ENCODE measurements at places on chromosomes 6 and 20. TPM values are rescaled to one million over a fixed set of nuclear protein-coding genes. Genes with fewer than 3 reads are reported as not detected.

The SMOC2 gene
- total RNA-seq, result not detected

The TRERF1 gene
- 14.5 TPM for total RNA-seq

The MATN4 gene
- total RNA-seq, result 0.48 TPM

The SH3BGRL2 gene
- 0.43 TPM for total RNA-seq

GRCh38 chr6:166308033-166308768, at the start of gene PRR18:
TSS of gene PRR18 (minus strand) at chr6:166308392. CDS start at chr6:166308142, 250 bp downstream.
- DNase-seq, result peak; percentile 34

DNA sequence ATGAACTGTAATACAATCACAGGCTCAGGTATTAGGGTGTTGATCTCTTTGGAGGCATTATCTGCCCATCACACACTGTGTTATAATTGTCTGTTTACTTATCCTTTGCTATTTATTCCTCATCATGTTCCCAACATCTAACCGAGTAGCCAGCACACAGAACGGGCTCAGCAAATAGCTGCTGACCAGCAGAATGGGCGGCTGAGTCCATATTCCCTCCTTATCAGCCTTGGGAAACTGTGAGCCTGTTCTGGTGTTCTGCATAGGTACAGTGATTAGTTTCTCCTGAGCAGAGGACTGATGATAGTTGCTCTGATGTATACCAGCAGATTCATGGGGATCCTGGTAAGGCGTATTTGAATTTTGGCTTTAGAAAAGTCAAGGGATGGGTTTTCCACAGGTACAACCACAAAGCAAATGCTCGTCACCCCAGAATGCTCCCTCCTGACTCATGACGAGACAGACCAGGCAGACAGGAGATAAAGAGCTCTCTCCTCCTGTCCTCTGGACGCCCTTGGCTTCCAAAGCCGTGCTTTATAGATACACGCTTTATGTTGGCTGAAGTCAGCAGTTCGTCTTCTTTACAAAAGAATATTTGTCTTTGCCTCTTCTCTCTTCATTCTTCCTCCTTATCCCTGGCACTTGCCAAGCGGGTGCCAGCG, 166.7 kb downstream of the TTLL2 start:
- no peak for DNase-seq

- DNase-seq, result no peak
Measured at GRCh38 chr6:109306733-109307132, 75.5 kb downstream of the CD164 start.

DNA sequence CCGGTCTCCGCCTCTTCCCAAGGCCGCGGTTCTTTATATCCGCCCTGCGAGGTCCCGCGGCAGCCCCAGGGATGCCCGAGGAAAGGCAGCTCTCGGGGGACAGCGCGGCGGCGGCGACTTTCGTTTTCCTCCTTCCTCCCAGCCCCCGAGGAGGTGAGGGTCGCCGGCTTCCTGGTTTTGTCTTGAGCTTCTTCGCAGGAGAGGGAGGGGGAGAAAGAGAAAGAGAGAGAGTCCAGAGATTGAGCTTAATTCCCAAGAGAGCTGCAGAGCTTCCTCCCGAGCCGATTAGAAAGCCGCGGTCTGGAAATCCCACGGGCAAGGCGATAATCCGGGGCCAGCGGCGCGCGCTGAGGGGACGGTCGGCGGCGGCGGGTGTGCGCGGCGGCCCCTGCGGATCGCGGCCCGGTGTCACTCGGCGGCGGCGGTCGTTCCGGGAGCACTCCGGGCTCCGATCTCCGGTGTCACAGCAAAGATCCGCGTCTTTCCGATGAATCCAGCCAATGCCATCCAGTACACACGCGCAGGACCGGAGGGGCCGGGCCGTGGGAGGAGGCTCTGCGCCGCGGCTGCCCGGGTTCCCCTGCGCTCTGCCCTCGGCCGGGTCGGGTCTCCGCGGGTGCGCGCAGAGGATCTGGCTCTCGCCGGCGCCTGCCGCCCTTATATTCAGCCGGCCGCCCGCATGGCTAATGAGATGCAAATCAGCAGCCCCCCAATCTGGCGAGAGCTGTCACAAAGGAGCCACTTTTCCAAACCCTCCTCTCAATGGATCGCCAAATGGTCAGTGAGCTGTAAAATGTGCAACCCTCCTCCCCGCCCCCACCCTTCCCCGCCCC, at the start of gene DLL1:
DLL1 (minus strand) TSS at position 783 of the 833 bp plus-strand sequence. CDS start 939 bp downstream, outside the sequence.
- DNase-seq, result peak; percentile 59

DNA sequence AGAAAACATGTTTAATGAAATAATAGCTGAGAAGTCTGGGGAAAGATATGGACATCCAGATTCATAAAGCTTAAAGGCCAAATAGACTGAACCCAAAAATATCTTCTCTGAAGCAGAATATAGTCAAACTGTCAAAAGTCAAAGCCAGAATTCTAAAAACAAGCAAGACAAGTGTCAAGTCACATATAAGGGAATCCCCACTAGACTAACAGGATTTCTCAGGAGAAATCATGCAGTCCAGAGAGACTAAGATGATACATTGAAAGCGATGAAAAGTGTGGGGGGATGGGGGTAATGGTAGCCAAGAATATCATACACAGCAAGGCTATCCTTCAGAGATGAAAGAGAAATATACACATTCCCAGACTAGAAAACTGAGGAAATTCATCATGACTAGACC, 112.4 kb upstream of the RUNX2 start:
- DNase-seq, result no peak

DNA sequence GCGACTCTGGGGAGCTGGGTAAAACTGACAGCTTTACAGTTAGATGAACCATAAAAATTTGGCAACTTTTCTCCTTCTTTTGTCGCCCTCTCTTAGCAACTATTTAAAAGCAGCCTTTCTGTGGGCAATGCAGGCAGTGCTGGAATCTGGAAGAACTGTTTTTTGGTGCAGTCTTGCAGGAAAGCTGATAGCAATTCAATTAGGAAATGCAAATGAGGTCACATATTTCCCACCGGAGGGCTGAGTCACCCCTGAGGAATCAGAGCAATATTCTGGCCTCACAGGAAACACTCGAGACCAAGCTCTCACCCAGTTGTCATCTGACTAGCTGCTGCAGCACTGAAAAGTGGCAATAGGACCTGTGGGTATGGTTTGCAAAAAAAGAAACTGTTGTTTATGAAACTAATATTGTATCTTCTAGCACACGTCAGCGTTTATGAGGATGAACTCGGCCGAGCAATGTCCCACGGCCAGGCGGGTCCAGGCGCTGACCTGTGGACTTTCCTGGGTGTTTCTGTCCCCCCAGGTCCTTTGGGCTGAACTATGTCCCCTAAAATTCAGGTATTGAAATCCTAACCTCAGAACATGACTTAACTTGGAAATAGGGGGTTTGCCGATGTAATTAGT, 312.3 kb downstream of the TAF4 start:
- DNase-seq, result no peak

GRCh38 chr6:52674666-52675065, 3.8 kb downstream of the TMEM14A start:
- no peak for DNase-seq

All from activated CD4-positive, alpha-beta T cell treated with anti-CD3 and anti-CD28 coated beads for 36 hours (primary cell).